Hypothalamus (tissue), 51 donors: ENCODE measurements at places on chromosomes 5 and 9.

- no peak for DNase-seq
Observed at GRCh38 chr9:13278023-13278367, 1.5 kb downstream of the MPDZ start.

DNA sequence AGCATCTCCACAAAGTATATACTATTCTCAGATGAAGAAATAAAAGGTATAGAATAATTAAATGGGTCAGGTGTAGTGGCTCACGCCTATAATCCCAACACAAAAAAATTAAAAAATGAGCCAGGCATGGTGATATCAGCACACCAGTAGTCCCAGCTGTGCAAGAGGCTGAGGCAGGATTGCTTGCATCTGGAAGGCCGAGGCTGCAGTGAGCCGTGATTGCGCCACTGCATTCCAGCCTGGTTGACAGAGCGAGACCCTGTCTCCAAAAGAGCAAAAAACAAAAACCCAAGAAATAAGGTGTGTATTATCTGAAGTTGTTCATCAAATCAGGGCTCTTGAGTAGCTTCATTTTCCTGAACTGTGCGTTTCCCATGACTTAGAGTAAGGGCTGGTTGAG, 83.2 kb upstream of the MYO10 start:
- no peak for DNase-seq

DNA sequence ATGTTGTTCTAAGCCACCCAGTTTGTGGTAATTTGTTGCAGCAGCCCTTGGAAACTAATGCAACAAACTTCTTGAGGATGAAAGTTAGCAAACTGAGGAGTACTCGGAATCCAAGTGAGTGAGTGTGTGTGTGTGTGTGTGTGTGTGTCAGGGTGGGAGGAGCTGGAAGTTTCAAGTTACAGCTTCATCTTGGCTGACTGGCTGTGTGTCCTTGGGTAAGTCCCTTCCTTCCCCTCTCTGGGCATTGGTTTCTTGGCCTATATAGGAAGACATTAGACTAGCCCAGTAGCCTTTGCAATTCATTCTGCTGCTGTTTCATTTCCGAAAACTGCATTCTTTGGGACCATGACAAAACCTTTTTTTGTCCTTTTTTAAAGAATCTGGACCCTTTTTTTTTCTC, 157.2 kb downstream of the MELK start:
- DNase-seq = no peak

DNA sequence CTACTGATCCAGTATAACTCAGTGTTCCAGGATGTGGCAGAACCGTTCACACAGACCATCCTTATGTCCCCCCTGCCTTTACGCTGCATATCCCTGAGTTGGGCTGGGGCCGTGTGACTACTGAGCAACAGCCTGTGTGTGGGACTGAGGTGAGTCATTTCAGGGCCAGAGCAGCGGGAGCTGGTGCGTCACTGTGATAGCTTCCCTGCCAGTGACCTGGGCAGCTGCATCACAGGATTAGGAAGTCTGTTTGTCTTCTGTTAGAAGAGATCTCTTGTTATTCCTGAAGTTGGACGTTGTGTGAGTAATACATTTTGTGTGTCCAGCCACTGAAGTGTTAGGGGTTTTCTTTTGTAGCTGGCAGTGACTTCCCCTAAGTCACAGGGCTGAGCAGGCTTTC, 35.6 kb downstream of the TPPP start:
- DNase-seq = no peak

DNA sequence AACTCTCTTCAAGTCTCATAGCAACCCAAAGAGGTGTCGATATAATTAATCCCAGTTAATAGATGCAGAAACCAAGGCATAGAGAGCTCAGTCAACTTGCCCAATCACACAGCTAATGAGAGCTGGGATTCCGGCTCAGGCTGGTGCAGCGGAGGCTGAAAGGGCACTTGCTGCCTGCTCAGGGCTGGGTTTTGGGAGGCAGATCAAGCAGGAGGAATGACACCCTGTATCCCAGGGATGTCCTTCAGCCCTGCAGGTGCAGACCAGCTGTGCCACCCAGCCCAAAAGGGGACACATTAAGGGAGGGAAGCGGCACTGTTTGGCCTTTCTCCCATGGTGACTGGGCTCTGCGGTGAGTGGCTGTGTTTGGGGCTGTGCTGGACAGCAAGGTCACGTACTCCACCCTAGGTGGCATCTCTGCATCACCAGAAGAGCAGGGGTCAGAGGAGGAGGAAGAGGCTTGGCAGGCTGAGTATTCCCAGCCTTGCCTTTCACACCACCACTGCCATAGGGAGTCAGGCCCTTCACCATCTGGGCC, 124.1 kb downstream of the MVB12B start:
- DNase-seq = no peak

DNA sequence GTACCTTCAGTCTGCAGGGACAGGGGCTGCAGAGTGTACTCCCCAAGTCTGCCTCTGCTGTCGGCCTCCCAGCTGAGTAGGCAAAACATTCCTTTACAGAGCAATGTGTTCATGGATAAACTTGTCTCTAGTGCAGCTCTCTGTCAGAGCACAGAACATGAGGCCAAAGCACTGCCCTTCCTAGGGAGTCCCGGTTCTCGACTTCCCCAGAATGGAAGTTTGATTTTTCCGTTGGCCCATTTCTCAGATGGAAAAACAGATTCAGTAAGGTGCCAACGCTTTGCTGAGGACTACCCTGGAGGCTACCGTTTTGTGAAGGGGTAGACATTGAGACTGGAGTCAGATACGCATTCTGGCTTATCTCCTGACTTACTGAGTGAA, 422 bp upstream of the TRIM32 start:
- DNase-seq = no peak

DNA sequence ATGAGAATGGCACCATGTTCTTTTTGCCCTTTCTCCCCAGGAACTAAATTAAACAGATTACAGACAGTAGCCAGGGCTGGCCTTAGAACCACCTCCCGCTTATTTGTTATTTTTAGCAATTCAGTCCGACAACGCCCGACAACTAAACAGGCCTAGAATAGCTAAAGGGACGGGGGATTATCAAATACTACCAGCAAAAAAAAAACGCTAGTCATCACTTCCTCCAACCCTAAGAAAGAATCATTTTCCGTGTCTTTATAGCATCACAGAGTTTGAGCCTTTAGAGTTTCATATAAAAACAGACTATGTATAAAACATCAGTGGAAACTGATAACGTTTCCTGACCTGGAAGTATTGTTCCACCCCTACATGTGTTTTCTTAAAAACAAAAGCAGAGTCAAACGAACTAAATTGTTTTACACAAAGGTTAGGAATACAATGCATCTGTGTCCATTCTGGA, 35.3 kb downstream of the PFDN1 start:
- no peak for DNase-seq

DNA sequence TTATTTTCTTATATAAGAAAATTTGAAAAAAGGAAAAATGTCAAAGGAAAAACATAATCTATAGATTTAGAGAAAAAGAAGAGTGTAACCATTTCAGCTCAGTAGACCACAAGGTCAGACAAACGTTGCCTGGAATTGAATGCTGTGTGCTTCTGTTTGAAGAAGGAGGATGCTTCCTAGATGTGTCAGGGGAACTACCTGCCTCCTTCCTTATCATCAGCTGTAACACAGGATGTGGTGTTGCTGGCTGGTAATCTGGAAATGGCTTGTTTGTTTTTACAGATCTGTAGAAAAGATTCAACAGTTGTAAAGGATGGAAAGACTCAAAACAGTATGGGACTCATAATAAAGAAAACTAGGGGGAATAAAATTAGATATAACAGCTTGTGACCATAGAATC, 160.7 kb upstream of the MEF2C start:
- no peak for DNase-seq

DNA sequence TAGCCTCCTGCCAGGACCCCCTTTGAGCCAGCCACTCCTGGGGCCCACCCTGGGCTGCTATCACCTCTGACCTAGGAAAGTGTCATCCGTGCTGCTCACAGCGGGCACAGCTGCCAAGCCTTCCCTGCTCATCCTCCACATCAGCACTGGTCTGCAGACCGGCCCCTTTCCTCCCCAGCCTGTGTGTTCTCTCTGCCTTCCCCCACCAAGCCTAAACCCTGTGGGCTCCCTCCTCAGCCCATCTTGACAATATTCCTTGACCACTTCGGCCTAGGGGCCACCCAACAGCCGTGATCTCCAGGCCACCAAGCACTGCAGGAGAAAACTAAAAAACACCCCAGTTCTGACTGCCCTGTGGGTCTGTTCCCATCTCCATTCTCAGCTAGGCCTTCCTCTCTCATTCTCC, 135.1 kb downstream of the DAB2IP start:
- no peak for DNase-seq

DNA sequence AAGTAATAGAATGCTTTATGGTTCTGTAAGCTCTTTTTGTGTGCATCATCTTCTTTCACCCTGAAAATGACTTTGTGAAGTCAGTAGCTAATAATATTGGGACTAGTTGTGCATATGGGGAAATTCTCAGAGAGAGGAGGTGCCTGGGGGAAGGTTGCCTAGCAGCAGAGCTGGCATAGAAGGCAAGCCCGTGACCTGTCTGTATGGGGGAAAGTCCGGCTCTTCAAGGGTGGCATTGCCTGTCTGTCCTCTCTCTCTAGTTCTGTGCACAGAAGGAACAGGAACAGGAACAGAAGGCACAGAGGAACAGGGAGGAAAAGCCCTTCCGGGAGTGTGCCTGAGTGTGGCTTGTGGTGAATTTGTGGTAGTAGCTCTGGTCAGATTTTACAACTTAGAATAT, 33.1 kb downstream of the SH3GL2 start:
- DNase-seq = no peak

DNA sequence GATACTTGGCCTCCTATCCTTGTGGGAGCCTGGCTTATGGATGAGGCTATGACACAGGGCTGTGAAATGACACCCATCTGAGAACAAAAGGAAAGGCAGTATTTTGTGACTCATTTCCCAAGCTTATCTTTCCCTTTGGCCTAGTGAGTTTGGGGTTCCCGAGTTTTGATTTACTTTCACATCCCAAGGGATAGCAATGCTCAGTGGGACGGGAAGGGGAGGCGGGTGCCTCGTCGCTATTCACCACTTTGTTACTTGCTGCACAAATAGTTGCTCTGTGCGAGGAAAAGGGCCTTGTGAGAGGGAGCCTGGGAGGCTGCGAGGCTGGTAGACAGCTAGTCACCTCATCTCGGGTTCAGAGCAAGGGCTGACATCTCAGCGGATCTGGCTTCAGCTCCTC, 59.1 kb upstream of the ENTREP1 start:
- DNase-seq = no peak

DNA sequence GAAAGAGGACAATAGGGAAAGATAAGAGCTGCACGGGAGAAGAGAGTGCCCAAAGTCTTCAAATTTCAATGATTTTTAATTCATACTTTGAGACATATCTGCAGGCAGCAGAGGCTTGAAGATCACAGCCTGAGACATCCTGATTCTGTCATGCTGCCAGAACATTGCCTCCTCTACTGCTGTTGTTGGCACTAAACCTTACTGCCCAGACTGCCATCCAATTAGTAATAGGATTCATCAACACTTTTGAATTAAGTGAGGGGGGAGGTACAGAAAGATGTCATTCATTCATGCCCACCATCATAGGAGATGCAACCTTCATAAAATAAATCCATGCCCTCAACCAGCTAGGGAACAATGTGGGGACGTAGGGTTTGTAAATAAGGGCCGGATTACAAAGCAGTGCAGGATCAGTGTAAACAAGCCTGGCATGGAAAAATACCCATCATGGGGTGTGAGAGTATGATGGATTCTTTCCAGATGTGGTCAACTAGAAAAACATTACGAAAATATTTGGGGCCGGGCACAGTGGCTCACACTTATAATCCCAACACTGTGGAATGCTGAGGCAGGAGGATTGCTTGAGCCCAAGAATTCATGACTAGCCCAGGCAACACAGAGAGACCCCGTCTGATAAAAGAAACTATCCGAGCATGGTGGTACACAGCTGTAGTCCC, 122.1 kb upstream of the DAPK1 start:
- DNase-seq = no peak

DNA sequence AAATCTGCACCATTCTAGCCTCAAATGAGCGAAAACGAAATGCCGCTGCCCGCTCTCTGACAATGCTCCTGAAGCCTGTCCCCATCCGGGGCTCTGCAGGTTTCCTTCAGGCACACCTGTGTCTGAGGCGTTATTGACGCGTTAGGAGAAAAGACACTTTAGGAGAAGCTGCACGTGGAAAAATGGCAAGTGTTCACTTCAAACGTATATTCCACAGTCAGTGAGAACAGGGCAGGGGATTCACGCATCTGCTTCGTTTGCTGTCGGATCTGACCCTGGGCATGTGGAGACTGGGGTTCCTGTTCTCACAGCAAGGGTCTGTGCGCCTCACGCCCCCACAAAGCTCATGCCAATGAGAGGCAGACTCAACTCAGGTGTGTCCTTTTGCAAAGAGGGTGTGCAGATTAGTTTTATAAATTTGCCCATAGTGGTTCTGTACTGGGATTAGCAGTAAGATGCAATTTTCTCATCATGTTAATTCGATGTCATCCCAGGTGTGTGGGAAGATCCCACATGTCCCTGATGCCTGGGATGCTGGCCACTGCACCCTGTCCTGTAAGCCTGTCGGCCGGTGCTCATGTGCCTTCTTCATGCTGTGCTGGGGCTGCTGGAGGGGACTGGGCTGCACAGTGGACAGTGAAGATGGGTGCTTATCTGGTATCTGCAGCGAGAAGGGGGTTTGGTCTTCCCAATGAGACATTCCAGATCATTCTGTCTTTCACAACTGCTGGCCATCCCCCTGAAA, 11.2 kb upstream of the TBC1D9B start:
- DNase-seq = no peak

DNA sequence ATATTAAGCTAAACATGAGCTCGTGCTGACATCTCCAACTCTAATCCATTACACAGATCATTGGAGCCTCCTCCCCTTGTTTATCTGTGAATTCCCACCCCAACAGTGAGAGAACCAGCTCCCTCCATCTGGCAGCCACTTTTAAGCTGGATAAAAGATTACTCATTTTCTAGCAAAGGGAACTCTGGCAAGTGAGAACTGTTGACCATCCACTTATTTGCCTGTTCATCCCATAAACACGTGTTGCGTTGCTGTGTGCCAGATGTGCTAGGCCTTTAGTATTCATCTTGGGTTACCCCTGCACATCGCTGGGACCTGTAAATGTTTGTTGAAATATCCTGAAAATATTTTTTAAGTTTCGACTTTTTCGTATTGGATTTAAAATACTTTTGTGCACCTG, 2.4 kb upstream of the TOR1A start:
- no peak for DNase-seq

DNA sequence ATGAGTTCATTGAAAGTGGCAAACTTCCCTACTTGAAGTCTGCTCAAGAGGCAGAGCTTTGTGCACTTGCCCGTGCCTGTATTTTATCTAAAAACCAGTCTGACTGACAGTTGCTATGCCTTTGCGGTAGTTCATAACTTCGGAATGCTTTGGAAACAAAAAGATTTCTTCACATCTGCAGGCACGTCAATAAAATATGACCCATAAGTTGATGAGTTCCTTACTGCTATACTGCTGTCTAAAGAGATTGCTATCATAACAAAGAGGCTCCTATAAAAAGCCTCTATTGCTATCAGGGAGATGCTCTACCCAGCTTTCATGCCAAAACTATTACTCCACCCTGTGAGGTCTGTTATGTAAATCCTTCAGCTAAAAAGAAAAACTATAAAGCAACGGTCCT, 25.4 kb upstream of the RNF20 start:
- no peak for DNase-seq

GRCh38 chr5:175535796-175536195, 57.4 kb downstream of the SFXN1 start:
- DNase-seq = no peak

- no peak for DNase-seq
Observed at GRCh38 chr9:7973123-7973522, 173.5 kb upstream of the DMAC1 start.

GRCh38 chr5:124402144-124402581, 344.3 kb downstream of the ZNF608 start:
- DNase-seq = no peak

- no peak for DNase-seq
Observed at GRCh38 chr5:55568654-55569512, 34.1 kb upstream of the PLPP1 start.

- no peak for DNase-seq
Observed at GRCh38 chr5:31982621-31983020, 191.5 kb downstream of the GOLPH3 start.
